ENCODE measurements at places on chromosomes 12 and 14. TPM values are rescaled to one million over a fixed set of nuclear protein-coding genes. Genes with fewer than 3 reads are reported as not detected.

The EIF4B gene
- 730 TPM for total RNA-seq

The CABP1 gene
- total RNA-seq: not detected

The C12orf60 gene
- total RNA-seq: 1.3 TPM

The ARID4A gene
- 84.1 TPM for total RNA-seq

The DCN gene
- total RNA-seq: not detected

The RTN1 gene
- not detected for total RNA-seq

The LRP1-AS gene
- total RNA-seq: not detected

The GPD1 gene
- 1.1 TPM for total RNA-seq

The CACNA2D4 gene
- total RNA-seq: 19.2 TPM

The ANKRD33 gene
- total RNA-seq: not detected

The GLIPR1L1 gene
- not detected for total RNA-seq

The ADSS1 gene
- total RNA-seq: 1.5 TPM

The SERPINA9 gene
- not detected for total RNA-seq

The LYZ gene
- total RNA-seq: 40.5 TPM

The GON7 gene
- total RNA-seq: 12.7 TPM

The FAM90A1 gene
- total RNA-seq: not detected

The SRGAP1 gene
- total RNA-seq: 0.09 TPM

The RGS6 gene
- 0.32 TPM for total RNA-seq

The KITLG gene
- not detected for total RNA-seq

The MAPK1IP1L gene
- total RNA-seq: 73.4 TPM

The RERGL gene
- not detected for total RNA-seq

The SLC10A1 gene
- total RNA-seq: not detected

The GLIPR1L2 gene
- total RNA-seq: 0.55 TPM

The KRT73 gene
- total RNA-seq: 6.0 TPM

The OTOGL gene
- not detected for total RNA-seq

The SLC48A1 gene
- 12.3 TPM for total RNA-seq

The DCAF4 gene
- 26.9 TPM for total RNA-seq

The SARNP gene
- total RNA-seq: 47.7 TPM

The VWF gene
- 0.03 TPM for total RNA-seq

Data from CD4-positive, alpha-beta memory T cell (primary cell).